ENCODE measurements at places on chromosomes 12 and 14.

- DNase-seq, result no peak
Measured at GRCh38 chr14:42057111-42057510, 450.4 kb downstream of the LRFN5 start.

GRCh38 chr12:31603546-31604009 is 12.6 kb upstream of the DENND5B start:
- no peak for DNase-seq

DNA sequence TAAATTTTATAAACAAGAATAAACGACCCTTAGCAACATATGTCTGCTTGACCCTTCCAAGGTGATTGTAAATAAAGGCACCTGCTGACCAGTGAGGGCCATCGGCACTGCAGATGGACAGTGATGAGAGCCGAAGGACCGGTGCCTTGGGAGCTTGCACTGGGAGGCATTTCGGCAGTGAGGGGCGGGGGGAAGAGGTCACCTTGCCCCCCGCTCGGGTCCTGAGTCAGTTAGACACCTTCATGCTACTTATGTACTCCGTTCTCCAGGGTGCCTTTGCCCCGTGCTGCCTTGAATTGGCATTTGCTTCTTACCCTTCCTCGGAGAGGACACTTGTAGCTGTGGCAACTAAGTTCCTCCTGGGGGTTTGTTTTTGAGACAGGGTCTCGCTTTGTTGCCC is 23.0 kb downstream of the MMAB start:
- no peak for DNase-seq

DNA sequence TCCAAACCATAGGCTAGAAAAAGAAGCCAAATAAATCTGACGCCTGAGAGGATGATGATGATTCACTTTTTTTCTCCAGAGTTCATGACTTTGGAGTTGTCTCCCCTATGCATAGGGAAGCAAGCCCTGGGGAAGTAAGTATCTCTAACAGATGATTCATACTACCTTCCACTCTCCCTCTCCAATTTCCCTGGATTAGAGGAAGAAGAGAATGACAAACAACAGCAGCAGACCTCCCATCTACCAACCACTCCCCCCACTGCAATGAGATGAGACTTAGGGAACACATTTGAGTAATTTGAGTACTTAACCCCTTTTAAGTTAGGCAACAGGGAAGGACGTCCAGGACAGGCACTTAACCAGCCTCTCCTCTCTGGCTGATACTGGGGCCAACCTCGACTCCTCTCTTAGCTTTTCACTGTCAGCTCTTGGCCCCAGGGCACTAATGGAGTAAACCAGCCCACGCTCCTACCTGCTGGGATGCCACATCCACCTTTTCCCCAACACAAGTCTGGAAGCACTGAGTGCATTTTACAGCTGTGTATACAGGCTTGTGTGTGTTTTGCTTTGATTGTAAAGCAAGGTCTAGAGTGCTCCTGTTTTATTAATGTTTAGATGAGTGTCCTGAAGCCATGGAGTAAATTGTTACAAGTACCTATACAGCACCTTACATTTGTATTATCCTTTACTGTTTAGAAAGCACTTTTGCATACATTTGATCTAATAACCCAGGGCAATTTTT is 180.7 kb downstream of the PHLDA1 start:
- DNase-seq, result no peak

DNA sequence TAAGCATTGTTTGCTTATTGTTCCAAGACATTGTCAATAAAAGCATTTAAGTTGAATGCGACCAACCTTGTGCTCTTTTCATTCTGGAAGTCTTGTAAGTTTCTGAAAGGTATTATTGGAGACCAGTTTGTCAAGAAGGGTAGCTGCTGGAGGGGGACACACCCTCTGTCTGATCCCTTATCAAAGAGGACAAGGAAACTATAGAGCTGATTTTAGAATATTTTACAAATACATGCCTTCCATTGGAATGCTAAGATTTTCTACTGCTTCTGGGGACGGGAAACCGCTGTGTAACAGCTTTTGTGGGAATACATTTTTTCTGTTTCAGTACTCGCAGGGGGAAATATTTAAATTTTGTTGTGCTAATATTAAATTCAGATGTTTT is 3.5 kb downstream of the FOS start:
- DNase-seq, result no peak

- DNase-seq, result no peak
Measured at GRCh38 chr12:33551006-33551405, 111.4 kb upstream of the SYT10 start.
